NCI-H2081 treated with DMSO at 0.1 percent for 48 hours (cell line): ENCODE measurements at places on chromosomes 4 and X.

DNA sequence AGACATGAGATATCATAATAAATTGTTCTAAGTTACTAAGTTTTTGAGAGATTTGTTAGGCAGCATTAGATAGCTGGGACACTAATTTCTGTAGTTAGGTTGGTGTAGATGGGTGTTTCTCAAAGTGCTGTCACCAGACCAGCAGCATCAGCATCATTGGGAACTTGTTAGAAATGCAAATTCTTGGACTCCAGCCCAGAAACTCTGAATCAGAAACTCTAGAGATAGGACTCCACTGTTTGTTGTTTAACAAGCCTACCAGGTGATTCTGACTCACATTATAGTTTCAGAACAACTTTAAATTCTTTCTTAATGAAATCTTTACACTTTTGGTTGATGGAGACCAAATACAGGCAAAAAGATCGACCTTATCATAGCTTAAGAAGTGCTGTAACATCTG, 173.7 kb downstream of the PABPC4L start:
- DNase-seq: no peak

- no peak for DNase-seq
Observed at GRCh38 chrX:13689741-13690211, 848 bp downstream of the RAB9A start.

DNA sequence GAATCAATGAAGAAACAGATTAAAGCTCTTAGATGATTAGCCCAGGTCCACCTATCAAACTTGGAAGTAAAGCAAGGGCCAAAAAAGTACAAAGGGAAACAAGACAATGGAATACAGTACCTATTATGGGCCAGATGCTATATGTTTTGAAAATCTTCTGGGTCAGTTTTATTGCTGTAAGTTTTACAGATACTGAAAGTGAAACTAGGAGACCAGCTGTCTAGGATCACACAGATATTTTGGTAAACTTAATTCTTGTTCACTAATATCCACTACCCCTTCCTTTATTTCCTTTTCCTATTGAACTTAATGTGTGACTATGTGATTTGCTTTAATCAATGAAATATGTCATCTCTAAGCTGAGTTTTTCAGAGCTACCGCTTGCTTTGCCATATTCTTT, 505.4 kb upstream of the PITX2 start:
- no peak for DNase-seq

DNA sequence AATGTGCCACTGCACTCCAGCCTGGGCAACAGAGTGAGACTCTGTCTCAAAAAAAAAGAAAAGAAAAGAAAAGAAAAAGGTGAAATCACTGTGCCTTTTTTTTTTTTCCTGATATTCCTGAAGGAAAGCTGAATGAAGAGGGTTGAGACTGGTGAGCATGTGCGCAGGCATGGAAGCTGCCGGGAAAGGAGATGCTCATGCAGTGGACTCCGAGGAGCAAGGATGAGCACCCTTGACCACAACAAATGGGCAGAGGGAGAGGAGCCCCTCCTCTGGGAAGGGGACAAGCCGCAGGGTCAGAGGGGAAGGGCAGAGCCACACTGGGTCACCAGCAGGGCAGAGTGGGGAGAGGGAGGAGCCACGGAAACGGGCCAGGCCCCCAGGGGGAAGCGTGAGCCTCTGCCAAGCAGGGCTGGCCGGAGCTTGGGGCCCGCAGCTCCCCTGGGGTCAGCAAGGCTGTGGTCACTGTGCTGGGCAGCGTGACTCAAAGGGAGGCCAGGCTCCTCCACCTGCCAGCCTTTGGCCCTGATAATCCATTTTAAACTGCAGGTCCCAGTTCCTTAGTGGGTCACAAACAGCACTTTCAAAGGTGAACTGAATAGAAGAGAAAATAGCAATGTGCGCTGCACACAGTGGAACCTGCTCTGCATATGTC, 79.8 kb downstream of the NAT8L start:
- DNase-seq: no peak

GRCh38 chrX:41085878-41086626, 807 bp downstream of the USP9X start:
- DNase-seq: no peak

DNA sequence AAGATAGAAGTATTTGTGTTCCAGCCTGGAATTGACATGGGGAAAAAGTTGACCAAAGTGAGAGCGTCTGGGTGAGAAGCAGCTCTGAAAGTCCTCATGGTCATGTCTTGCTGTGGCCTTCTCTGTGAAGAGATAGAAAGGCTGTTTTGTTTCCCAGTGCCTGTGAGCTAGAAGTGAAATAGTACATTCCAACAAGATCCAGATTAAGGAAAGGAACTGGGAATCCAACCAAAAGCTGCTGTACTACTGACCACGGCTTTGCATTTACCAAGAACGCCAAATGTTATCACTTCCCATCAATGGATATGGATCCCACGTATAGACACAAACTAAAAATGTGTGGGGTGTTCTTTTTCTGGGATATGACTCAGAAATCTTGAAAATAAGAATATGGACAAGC, 51.2 kb downstream of the TENM3 start:
- no peak for DNase-seq

- DNase-seq: no peak
Observed at GRCh38 chr4:40933272-40934053, 183.7 kb downstream of the NSUN7 start.

DNA sequence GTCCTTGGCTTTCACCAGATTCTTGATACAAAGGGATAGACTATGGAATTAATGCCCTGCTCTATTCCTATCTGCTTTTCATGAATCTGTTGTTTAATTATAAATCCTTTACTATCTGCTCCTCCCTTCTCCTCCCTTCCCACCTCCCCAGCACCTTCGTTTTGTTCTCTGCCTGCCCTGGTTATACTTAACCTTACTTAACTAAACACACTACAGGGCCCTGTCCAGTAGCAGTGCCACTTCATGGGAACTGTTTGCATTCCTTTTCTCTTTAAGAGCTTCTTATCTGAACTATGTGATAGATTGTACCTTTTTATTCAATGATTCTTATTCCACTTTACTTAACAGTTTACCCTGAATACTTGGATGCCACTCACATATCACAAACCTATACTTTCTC, 830 bp downstream of the HOPX start:
- DNase-seq: no peak
